Stimulated activated naive B cell treated with anti-CD40 and anti-IgM and Interleukin-4, amounts not matched to agents 10 μg/mL and 1 μg/mL and 100 μg/mL, for 72 hours (primary cell): ENCODE measurements at places on chromosomes 2 and 18.

DNA sequence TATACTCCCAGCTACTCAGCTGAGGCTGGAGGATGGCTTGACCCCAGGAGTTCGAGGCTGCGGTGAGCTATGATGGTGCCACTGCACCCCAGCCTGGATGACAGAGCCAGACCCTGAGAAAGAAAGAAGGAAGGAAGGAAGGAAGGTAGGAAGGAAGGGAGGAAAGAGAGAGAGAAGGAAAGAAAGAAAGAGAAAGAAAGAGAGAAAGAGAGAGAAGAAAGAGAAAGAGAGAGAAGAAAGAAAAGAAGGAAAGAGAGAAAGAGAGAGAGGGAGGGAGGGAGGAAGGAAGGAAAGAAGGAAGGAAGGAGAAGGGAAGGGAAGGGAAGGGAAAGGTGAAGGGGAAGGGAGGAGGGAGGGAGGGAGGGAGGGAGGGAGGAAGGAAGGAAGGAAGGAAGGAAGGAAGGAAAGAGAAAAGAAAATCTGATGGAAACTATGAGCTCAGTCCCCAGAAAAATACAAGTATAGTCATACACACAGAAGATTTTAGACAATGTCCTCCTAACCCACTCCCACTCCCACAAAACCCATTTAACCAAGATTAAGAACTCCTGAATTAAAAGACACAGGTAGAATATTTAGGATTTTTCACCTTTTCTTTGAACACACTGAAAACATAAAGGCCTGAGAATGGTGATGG is 15.6 kb downstream of the FZD7 start:
- no peak for DNase-seq

DNA sequence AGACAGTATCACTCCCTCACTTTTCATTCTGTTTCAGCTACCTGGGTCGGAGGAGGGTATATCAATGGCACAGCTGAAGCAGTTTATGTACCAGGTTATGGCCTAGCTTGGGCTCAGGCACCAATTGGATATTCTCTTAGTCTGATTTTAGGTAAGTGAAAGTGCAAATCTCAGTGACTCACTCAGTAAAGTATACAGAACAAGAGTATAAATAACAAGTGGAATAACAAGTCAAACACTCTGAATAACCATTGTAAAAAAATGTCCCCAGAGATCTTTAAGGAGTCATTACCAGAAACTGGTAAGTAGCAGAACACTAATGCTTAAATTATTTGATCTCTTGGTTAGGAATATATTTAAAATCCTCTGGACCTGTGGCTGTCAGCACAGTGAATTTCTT is 5.7 kb downstream of the SLC5A7 start:
- no peak for DNase-seq

DNA sequence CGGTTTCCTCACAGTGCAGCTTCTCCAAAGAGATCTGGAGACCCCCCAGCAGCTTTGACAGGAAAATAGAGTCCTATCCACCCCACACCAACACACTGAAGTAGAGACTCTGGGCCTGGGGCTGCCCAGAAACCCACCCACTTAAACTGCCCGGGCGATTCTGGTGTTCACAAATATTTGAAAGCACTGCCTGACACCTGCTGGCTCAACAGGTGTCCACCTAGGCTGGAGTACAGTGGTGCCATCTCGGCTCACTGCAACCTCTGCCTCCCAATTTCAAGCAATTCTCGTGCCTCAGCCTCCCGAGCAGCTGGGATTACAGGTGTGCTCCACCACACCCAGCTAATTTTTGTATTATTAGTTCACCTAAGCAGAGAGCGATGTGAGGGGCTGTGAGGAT is 5.3 kb downstream of the STEAP3 start:
- DNase-seq: no peak

GRCh38 chr2:196970099-196970498 is 43.6 kb upstream of the PGAP1 start:
- no peak for DNase-seq

GRCh38 chr2:37098416-37099118 is 14.2 kb downstream of the GPATCH11 start:
- DNase-seq: no peak

DNA sequence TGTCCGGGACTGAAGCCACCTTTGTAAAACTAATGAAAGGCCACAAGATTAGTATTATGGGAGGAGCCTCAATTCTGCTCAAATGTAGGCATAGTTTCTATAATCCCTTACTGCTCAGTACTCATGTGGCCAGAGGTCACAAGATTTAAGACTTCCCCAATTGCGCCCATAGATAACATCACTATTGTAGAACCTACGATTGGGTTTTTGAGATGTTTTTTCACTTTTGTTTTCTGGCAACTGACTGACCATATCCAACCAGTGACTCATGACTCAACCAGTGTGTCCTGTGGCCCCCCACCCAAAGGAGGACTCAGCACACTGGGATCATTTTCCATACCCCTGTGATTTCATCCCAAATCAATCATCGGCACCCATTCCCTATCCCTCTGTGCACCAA is 15.2 kb upstream of the TSPYL6 start:
- DNase-seq: no peak

DNA sequence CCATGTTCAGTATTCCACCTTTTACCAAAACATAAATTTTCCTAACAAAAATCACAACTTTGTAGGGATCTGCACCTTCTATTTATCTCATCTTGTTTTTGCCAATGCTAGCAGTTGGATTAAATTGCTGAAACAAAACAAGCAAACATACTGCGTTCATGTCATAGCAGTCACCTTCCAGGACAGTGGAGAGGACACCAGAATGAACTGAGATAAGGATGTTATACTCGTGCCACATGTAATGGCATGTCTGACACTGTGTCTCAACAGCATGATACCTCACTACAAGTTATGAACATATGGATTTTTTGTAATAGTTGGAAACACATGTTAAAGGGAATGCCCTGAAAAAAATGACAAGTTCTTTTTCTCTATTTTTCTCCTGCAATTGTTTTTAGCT is 245.3 kb downstream of the XIRP2 start:
- DNase-seq: no peak

DNA sequence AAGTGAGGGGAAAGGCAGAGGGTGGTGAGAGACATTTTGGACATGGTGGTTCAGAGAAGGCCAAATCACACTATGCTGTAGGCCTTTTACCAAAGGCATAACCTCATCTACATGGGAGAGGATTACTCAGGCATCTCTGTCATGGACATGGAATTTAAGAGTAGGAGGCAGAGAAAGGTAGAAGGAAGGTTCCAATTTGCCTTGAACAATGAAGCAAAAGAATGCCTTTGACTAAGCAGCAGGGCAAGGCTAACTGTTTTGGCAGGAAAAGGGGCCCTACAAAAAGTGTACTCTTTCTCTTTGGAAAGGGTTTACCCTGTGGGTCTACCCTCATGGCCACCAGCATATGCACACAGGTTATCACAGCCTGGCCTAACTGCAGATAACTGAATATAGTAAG is 45.6 kb upstream of the RNU4ATAC start:
- no peak for DNase-seq

GRCh38 chr2:174846941-174847938 is 83.0 kb upstream of the CHRNA1 start:
- no peak for DNase-seq

DNA sequence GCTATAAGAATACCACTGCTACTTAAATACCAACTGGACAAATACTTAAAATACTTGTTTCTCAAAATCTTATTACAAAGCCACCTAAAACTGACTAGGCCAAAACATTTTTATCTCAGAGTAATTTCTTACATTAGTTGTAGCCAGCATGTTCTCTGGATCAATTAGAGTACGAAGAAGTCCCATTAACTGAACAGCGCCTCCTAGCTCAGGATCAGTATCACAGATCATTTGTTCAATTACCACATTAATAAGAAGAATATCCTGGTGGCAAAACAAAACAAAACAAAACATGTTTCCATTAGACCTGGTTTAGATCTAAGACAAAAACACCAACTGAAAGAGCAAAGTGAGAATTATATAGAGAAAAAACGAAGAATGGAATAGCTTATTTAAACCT is 36.0 kb downstream of the PPP4R3B start:
- DNase-seq: no peak

GRCh38 chr2:232476791-232477190 is 10.8 kb downstream of the ECEL1 start:
- DNase-seq: no peak

GRCh38 chr2:239601201-239601851 is 200.5 kb upstream of the HDAC4 start:
- DNase-seq: no peak

DNA sequence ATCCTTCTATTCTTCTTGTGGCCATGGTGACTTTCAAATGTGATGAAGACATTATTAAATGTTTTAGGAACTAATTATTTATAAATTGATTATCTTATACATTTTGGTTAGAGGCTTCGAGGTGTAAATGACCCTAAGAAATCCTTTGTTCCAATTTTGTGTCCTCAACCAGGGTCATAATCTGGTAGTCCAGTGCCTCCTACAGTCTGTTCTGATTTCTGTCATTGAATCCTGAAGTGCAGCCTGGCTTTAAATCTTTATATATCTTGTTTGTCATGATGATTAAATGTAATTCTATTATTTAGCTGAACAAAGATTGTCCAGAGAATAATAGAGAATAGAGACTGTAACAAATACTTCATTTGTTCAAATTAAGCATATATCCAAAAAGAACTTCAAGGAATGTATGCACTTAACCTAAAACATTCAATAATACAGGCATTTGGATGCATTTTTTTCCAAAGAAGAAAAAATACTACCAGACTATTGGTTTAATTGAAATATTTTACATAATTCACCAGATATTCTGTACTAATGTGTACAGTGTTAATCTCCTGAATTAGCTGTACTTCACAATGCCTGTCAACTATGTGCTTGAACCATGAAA is 89.8 kb downstream of the PRPF40A start:
- DNase-seq: no peak

DNA sequence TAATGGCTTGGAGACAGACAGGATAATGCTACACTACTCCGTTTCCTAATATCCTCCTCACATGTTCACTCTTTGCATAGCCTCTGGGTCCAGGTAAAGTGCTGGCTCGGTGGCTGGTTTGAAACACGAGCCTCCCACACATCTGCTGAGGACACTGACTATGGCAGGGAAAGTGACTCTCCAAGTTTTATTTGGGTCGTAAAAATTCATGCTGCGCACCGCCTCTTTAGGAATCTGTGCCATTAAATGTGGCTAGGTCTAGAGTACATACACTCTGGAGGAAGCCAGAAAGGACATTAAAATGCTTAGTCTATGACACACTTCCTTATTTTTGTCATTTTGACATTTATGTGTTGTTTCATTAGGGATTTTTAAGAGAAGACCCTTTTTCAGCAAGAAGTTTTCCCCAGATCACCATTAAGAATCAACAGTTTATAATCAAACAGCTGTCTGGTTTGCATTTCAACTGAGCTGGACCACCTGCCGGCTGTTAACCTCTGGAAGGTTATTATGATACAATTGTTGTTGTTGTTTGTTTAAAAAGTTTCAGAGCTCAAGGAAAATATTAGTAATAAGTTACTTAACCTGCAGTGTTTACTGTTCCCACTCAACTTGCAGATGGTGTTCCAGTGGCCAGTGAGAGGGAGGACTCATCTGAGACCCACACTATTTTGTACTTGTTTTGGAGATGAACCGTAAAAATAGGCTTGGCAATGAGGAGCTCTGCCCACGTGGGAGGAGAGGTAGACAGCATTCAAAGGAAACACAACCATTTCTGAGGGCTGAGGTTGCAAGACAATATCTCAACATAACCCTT is 443.3 kb upstream of the MEIS1 start:
- DNase-seq: no peak

DNA sequence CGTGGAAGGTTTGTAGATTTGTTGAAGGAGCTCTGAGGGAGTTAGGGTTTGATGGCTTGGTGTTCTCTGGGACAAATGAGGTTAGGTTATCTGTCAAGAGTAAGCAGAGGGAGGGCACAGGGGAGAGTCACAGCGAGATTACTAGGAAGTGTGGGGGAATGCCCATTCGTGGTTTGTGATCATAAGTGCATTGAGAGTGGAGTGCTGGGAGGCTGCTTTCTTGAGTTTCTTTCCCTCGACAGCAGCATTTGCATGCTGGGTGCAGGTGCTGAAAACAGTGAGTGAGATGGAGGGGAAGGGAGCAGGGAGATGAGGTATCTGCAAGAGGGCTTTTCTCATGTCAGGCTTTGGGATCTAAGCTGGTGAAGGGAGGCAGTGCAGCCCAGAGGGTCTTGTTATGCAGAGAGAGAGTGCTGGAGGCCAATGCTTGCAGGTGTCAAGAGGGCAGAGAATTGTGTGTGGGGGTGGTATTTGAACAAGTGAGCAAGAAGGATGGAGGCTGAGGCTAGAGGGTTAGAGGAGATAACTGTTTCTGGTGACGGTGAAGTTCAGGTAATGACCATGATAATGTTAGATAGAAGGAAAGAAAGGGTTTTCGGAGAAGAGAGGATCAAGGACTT is 8.8 kb downstream of the RALB start:
- DNase-seq: peak; percentile 83

- peak; percentile 73 for DNase-seq
These were observed 128.7 kb downstream of the CTIF start for GRCh38 chr18:48667276-48668254.

GRCh38 chr2:14558335-14558919 is 74.1 kb upstream of the LRATD1 start:
- DNase-seq: no peak

GRCh38 chr2:45506756-45507155 is 104.3 kb downstream of the SRBD1 start:
- no peak for DNase-seq

DNA sequence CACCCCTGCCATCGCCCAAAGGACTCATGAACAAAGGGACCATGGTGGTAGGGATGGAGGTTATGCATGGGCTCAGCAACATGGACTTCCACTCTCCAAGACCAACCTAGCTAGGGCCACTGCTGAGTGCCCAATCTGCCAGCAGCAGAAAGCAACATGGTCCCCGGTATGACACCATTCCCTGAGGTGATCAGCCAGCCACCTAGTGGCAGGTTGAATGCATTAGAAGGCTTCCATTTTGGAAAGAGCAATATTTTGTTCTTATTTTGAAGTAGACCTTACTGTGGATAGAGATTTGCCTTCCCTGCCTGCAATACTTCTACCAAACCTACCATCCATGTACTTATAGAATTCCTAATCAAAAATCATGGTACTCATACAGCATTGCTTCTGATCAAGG is 99.8 kb downstream of the METTL4 start:
- DNase-seq: no peak

DNA sequence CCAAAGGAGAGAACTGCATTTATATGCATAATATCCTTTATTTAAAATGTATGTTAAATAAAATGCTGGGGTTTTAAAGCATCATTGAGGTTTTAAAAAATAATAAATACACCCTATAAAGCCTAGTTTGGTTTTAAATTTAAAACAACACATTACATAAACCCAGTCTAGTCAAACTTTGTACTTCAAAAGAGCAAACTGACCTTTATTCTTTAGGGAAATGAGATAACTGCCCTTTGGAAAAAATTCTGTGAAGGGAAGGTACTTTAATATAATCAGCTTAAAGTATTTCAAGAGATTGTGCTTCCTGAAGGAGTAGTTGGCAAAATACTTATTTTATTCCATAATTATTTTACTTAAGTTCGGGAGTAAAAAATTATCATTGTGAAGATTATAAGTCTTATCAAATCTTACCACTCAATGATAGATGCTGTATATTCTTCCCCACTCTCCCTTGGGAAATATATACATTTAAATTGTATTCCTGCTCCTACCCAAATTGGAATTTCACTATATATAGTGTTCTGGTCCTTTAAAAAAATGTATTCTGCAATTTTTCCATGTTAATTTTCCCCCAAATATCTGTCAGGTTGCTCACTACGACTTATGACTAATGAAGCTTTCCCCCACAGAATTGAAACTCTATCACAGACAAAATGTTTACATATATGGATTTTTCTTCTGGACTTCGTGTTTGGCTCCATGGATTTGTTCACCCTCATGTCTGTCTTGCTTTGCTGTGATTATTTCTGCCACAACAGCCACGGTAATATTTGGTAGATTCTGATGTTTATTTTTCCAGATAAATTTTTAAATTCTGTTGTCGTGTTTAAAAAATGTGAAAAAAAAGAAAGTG is 42.1 kb downstream of the ZC3H6 start:
- DNase-seq: no peak
